ENCODE measurements at places on chromosomes 2 and 18. TPM values are rescaled to one million over a fixed set of nuclear protein-coding genes. Genes with fewer than 3 reads are reported as not detected.

- DNase-seq, result no peak
These were observed 5.8 kb downstream of the TWIST2 start for GRCh38 chr2:238853721-238854120.

- no peak for DNase-seq
These were observed 119.2 kb downstream of the BABAM2 start for GRCh38 chr2:28009732-28010131.

DNA sequence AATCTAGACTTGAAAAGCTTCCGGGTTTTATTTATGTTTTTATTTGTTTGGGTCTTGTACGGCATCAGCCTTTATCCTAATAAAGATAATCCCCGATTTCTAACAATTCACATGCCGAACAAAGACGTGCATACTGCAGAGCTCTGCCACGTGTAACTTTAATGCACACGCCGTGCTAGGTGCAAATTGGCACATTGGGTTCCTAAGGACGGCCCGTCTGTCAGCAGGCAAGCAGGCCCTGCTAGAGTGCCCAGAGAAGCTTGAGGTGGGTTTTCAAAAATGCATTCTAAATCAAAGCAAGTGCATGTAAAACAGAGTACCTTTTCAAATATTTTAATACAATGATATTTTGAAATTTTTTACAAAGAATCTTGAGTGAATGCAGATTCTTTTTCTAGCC, 806.4 kb upstream of the POU3F3 start:
- DNase-seq, result no peak

DNA sequence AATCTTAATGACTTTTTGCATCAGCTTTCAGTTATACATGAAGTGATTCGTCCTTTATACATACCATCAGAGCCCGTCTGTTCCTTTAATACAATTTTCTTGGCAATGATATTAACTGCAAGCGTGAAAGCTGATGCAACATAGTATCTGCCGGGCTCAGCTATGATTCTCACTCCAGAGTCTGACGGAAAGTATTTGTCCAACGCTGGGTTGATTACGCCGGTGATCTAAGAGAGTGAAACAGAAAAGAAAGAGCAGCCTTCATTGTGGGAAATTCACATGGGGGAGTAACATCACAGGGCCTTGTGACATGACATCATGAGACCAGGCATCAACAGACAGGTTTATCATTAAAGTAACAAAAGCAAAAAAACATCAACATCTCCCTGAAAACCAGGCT, 6.2 kb downstream of the ODC1 start:
- no peak for DNase-seq

DNA sequence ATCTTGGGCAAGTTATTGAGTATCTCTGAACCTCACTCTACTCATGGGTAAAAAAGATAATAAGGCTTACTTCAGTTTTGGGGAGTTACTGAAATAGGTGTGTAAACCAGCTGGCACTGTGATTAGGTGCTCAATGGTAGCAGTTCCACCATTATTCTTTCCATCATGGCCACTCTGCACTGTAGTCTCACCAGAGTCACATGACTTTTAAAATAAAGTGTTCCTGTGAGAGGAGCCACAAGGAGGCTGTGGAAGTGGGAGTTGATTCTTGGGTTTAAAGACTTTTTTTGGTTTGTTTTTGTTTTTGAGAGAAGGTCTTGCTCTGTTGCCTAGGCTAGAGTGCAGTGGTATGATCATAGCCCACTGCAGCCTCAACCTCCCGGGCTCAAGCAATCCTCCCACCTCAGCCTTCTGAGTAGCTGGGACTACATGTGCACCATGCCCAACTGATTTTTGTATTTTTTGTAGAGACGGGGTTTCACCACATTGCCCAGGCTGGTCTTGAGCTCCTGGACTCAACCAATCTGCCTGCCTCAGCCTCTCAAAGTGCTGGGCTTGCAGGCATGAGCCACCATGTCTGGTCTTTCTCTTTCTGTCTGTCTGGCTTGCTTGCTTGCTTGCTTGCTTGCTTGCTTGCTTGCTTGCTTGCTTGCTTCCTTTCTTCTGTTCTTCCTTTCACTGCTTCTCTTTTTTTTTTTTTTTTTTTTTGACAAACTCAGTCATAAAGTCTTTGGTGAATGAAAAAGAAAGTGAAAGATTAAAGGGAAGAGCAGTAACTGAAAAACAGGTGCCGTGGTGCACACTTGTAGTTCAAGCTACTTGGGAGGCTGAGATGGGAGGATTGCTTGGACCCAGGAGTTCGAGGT, 21.2 kb upstream of the ACVR1 start:
- no peak for DNase-seq

The SALL3 gene
- total RNA-seq, result under 0.01 TPM

All from skin of body (tissue), 3 donors.